ENCODE measurements at places on chromosomes 16 and 17. TPM values are rescaled to one million over a fixed set of nuclear protein-coding genes. Genes with fewer than 3 reads are reported as not detected.

Gene TEX14
- not detected for total RNA-seq

Gene KIF2B
- total RNA-seq: not detected

Gene SEZ6L2
- total RNA-seq: 3.4 TPM

Gene SLC9A5
- total RNA-seq: 0.89 TPM

Gene TEN1
- total RNA-seq: 15.9 TPM

Gene ZNF469
- 2.8 TPM for total RNA-seq

Gene KIFC3
- total RNA-seq: 28.1 TPM

Gene RND2
- total RNA-seq: 0.45 TPM

Gene SLC16A5
- 8.2 TPM for total RNA-seq

Gene CACNG1
- total RNA-seq: not detected

Gene TP53TG3F
- total RNA-seq: not detected

Gene KCNJ16
- not detected for total RNA-seq

Gene NPLOC4
- total RNA-seq: 48.6 TPM

Gene ITGAD
- total RNA-seq: not detected

Gene C1QBP
- total RNA-seq: 295 TPM

Gene SMIM36
- not detected for total RNA-seq
